ENCODE measurements at places on chromosomes 1 and 21. TPM values are rescaled to one million over a fixed set of nuclear protein-coding genes. Genes with fewer than 3 reads are reported as not detected.

GRCh38 chr1:16145662-16146278, 10.1 kb downstream of the EPHA2 start:
- DNase-seq, result peak; percentile 93

GRCh38 chr1:236083650-236084385, 18.9 kb upstream of the NID1 start:
- DNase-seq, result no peak

GRCh38 chr1:182570611-182570970, 18.5 kb downstream of the RNASEL start:
- DNase-seq, result no peak

SPOCD1 gene
- 52.0 TPM for total RNA-seq
